Keratinocyte (primary cell): ENCODE measurements at places on chromosomes 7 and 10. TPM values are rescaled to one million over a fixed set of nuclear protein-coding genes. Genes with fewer than 3 reads are reported as not detected.

GRCh38 chr7:72030994-72031667, 381.0 kb downstream of the CALN1 start:
- no peaks in the 10 kb centered on the region for H3K27me3 ChIP-seq
- H3K4me1 ChIP-seq = no peaks in the 10 kb centered on the region
- no peaks in the 10 kb centered on the region for H3K36me3 ChIP-seq
- no peak overlapping the region for H3K4me3 ChIP-seq

- H3K36me3 ChIP-seq = no peaks in the 10 kb centered on the region
- peaks cover 8% of the 10 kb centered on the region for H3K27me3 ChIP-seq
- H3K27ac ChIP-seq = no peak overlapping the region
- no peak for DNase-seq
- H3K4me1 ChIP-seq = no peaks in the 10 kb centered on the region
Observed at GRCh38 chr10:80275135-80275498, 14.3 kb downstream of the MAT1A start.

DNA sequence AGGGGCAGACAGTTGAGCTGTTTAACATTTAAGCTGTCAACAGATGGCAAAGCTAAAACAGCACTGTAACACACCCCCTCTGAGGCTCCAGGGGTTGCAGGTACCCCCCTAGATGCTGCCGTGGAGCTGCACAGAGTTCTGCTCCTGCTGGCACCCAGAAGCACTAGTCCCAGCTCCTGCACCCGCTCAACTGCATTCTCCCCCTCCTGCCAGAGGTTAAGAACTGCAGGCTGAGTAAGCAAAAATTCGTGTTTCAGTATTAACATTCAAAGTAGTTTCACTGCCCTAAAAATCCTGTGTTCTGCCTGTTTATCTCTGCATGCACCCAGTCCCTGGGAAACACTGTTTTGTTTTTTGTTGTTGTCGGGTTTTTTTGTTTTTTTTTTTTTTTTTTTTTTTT, 790.8 kb upstream of the KCND2 start:
- DNase-seq = no peak
- no peak overlapping the region for H3K27ac ChIP-seq
- H3K36me3 ChIP-seq = no peaks in the 10 kb centered on the region
- no peaks in the 10 kb centered on the region for H3K4me1 ChIP-seq

DNA sequence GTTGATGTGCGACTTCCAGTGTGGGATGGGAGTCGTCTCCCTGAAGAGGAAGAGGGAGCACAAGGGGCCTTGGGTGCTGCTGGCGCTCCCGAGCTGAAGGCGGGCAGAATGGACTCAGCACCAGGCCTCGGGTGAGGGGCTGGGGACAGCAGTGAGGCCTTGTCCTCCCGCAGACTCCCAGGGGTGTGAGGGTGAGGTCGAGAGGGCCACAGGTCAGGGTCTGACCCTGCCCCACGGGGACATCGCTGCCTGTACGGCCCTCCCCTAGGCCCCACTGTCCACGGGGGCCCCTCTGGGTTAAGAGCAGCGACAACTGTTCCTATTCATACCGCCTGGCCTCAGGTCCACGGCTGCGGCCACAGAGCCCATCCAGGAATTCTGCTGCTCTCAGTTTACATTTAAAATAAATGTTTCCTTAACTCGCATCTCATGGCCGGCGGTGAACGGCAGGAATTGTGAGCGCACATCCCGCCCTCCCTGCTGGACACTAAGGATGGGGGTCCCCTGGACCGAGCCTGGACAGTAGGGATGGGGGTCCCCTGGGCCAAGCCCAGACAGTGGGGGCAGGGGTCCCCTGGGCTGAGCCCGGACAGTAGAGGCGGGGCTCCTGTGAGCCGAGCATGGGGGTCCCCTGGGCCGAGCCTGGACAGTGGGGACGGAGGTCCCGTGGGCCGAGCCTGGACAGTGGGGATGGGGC, 61.7 kb downstream of the PDGFA start:
- H3K36me3 ChIP-seq = no peaks in the 10 kb centered on the region
- no peak overlapping the region for H3K27ac ChIP-seq
- H3K4me1 ChIP-seq = no peaks in the 10 kb centered on the region
- H3K27me3 ChIP-seq = peaks cover 16% of the 10 kb centered on the region

DNA sequence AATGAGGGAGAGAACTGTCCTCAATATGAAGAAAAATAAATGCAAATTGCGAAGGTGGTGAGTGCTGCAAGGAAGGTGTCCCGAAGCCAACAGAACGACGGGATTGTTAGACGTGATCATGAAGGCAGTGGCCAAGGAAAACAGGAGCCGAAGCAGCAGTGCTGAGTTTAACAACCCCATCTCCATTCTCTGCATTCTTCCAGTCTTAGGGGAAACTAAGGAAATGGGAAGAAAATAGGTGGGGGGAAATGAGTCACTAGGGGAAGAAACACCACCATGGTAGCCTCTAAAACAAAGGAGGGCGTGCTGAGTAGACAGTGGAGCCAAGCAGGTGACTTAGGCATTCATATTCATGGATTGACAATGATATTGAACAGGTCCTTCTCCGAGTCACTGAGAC, 192.2 kb upstream of the AKR1E2 start:
- no peak overlapping the region for H3K27ac ChIP-seq
- H3K36me3 ChIP-seq = no peaks in the 10 kb centered on the region
- H3K4me3 ChIP-seq = no peak overlapping the region
- no peaks in the 10 kb centered on the region for H3K27me3 ChIP-seq

The LIPF gene
- not detected in 3 replicates for polyA plus RNA-seq
